ENCODE measurements at places on chromosomes 11 and 22. TPM values are rescaled to one million over a fixed set of nuclear protein-coding genes. Genes with fewer than 3 reads are reported as not detected.

DNA sequence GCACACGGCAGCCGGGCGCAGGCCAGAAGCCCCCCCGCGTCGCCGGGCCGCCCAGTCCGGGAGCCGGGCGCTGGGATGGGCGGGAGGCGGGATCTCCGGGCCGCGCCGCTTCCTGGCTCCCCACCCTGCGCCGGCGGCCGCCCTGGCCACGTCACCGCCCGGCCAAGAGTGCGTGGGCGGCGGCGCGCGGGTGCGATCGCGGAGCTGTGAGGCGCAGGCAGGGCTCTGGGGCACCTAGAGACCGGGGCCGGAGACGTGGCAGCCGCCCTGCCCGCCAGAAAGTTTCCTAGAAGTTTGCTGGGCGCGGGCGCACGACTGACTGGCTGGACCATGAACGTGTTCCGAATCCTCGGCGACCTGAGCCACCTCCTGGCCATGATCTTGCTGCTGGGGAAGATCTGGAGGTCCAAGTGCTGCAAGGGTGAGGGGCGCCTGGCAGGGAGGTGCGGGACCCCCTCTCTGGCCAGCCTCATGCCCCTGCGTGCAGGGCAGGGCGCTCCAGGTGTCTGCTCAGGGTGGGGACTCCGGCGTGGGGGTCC is at the start of gene KDELR3:
TSS of gene KDELR3 (plus strand) at position 193 of the 539 bp plus-strand sequence. CDS start at position 331, 138 bp downstream.
- DNase-seq = peak; percentile 84

- no peak for DNase-seq
Measured at GRCh38 chr22:36386351-36386899, 1.3 kb downstream of the MYH9 start.

DNA sequence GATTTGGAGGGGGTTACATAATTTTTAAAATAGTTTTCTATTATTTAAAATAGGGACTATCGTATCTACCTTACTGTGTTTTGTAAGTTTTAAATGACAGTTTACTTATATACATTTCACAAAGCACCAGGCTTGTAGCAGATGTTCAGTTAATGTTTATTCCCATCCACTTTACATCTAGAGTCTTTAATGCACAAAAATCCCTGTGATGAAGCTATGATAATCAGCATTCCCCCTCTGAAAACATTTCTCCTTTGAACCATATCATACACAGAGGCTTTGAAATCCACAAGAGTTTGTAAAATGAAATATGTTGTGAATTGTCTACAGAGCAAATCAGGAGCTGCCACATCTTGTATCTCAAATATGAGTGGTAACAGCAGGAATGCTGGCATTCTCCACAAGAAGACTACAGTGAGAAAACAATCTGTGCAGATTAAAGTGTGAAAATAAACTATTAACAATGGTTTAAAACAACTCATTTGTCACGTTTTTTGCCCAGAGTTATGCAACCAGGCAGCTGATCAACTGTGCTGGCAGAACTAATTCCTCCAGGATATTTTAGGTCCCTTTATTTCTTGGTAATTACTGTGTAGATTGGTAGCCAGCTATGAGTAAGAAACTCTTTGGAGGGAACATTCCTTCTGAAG is 699.1 kb upstream of the ARHGAP42 start:
- no peak for DNase-seq

DNA sequence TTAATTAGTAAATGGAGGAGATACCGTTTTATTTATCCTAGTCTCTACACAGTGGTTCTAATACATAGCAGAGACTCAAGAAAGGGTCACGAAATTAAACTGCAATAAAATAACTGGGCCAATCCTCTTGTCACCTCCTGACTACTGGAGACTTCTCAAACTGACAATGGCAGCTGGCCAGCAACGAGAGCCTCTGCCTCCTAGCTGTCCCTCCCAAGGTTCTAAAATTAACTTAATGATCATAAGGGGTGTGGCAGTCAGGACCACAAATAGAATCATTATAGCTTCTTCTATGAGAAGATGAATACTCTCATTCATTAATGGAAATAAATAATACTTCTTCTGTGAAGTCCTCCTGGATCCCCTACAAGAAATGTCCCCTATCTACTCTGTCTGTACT is 63.8 kb upstream of the APOA1 start:
- peak; percentile 78 for DNase-seq

DNA sequence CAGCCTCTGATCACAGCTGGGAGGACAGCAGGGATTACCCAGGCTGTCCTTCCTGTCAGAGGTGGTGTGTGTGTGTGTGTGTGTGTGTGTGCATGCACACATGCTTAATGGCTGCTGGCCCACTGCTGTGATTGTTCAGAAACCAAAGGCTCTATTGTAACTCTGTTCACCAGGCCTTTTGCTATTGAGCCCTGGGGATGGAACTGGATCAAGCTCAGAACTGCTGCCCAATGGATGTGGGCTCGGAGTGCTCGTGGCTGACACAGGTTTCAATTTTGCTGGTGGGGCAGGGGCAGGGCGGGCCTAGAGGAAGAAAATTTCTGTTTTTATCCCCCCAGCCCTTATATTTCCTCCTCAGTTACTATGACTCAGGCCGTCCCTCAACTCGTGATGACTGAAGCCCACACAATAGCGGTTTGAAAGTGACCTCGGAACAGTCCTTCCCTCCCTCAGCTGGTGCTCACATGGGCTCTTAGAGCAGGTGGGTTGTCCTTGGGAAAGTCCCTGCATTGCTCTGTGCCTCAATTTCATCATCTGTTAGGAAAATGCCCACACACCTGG is 359.3 kb downstream of the TENM4 start:
- DNase-seq = no peak

DNA sequence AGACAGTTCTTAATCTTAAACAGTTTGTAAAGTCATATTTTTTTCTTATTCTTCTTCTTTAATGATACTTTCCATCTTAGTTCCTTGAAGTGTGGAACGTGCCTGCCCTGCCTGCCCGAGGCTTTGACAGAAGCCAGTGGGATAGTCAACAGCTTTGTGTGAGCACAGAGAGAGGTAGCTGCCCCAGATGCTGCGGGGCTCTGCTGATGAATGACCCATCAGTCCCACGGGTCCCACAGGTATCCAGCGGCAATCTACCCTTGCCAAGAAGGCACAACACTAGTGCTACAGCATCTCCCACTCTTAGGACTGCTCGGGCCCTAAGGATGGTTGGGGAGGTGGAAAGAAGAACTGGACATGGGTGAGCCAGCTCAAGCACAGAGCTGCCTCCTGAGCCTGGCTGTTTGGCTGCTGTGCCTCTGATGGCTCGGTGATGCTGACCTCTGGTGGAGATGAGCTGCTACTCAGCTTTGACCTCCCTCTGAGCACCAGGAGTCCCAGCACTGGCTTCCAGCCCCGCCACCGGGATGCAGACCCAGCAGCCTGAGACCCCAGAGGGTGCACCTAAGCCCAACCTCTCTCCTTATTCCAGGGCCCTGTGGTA is 11.8 kb upstream of the APLNR start:
- DNase-seq = peak; percentile 73

ATF4 gene
- 294 TPM for total RNA-seq

CCDC88B gene
- total RNA-seq = 9.2 TPM

OR51E2 gene
- total RNA-seq = 0.31 TPM

SHANK3 gene
- 34.1 TPM for total RNA-seq

PGM2L1 gene
- 3.1 TPM for total RNA-seq
